ENCODE measurements at places on chromosomes 2 and 18. TPM values are rescaled to one million over a fixed set of nuclear protein-coding genes. Genes with fewer than 3 reads are reported as not detected.

GRCh38 chr2:152730591-152731333 lies 12.3 kb downstream of the ARL6IP6 start:
- DNase-seq: no peak
- H3K27me3 ChIP-seq: no peaks in the 10 kb centered on the region
- H3K27ac ChIP-seq: no peak overlapping the region
- H3K36me3 ChIP-seq: peaks cover 8% of the 10 kb centered on the region

STAT1 gene
- 45.4 TPM for total RNA-seq

- no peaks in the 10 kb centered on the region for H3K27me3 ChIP-seq
- H3K27ac ChIP-seq: no peak overlapping the region
- no peak for DNase-seq
- H3K4me3 ChIP-seq: no peak overlapping the region
- H3K36me3 ChIP-seq: no peaks in the 10 kb centered on the region
Observed at GRCh38 chr2:165155152-165155551, 48.7 kb downstream of the SCN3A start.

TRPM8 gene
- 0.20 TPM for total RNA-seq

DNA sequence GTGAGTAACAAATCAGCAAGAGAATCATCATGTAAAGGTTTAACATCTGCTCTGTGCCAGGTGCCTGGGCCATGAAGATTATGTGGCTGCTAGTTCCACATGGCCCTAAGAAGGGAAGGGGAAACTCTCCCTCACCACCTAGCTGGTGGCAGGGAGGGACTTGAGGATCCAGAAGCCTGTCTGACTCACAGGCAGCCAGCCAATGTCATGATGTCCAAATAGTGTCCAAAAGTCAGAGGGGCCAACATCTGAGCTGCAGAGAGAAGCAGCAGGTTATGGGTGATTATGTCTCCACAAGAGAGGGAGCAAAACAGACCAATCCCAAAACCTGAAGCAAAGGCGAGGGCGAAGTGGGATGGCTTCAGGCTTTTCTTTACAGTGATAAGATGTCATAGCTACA lies 61.9 kb upstream of the SPP2 start:
- no peak overlapping the region for H3K4me3 ChIP-seq
- no peak for DNase-seq
- no peaks in the 10 kb centered on the region for H3K4me1 ChIP-seq
- H3K36me3 ChIP-seq: peaks cover 5% of the 10 kb centered on the region
